ENCODE measurements at places on chromosomes 3 and 15.

- no peak for DNase-seq
Measured at GRCh38 chr3:186417791-186418190, 55.8 kb upstream of the DGKG start.

- DNase-seq: no peak
Measured at GRCh38 chr3:58119186-58119585, 91.6 kb downstream of the DNASE1L3 start.

DNA sequence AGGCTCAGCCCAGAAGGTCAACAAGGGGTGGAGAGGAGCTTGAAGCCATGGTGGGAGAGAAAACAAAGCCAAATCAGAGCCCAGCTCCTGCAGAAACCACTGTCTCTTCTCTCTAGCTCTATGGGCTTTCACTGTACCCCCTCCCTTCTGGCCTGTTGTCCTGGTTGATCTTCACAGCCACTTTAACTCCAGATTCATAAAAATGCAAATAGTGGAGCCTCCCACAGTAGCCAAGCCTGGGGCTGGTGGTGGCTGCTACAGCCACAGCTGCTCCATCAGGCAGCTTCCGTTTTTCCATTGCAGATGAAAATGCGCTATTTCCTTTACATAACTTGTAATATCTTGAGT, 20.7 kb upstream of the CAV3 start:
- no peak for DNase-seq

DNA sequence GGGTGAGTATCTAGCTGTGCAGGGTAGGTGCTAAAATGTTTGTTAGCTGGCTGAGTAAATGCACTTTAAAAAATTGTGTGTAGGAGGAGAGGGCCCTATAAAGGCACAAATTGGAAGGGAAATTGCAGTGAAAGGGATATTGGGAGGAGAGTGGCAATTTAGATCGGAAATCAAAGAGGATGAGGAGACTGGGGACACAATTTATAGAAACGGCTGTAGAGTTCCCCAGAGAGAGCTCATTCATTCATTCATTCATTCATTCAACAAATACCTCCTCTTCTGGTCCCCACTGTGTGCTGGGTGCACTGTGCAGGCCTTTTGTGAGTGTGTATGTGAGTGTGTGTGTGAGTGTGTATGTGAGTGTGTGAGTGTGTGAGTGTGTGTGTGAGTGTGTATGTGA, 2.4 kb downstream of the DNAJA4 start:
- DNase-seq: no peak

GRCh38 chr15:73074241-73074640, 22.0 kb downstream of the NEO1 start:
- no peak for DNase-seq

- no peak for DNase-seq
Measured at GRCh38 chr15:27545494-27546255, 553.4 kb downstream of the OCA2 start.

GRCh38 chr3:21356402-21356801, 394.6 kb downstream of the ZNF385D start:
- no peak for DNase-seq

GRCh38 chr3:138670407-138670806, 61.8 kb downstream of the FAIM start:
- DNase-seq: no peak

DNA sequence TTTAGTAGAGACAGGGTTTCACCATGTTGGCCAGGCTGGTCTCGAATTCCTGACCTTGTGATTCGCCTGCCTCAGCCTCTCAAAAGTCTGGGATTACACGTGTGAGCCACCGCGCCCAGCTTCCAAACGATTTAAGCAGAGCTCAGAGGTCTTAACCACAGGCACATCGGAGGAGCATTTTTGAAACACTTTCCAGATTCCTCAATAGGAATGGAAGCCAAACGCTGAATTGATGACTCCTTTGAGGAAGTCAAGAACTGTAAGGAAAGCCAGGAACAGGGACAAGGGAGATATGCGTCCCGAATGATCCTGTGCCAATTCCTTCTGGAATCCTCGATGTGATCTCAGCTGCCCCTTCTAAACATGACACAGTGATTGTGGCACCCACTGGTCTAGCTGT, 40.0 kb downstream of the TRH start:
- no peak for DNase-seq

DNA sequence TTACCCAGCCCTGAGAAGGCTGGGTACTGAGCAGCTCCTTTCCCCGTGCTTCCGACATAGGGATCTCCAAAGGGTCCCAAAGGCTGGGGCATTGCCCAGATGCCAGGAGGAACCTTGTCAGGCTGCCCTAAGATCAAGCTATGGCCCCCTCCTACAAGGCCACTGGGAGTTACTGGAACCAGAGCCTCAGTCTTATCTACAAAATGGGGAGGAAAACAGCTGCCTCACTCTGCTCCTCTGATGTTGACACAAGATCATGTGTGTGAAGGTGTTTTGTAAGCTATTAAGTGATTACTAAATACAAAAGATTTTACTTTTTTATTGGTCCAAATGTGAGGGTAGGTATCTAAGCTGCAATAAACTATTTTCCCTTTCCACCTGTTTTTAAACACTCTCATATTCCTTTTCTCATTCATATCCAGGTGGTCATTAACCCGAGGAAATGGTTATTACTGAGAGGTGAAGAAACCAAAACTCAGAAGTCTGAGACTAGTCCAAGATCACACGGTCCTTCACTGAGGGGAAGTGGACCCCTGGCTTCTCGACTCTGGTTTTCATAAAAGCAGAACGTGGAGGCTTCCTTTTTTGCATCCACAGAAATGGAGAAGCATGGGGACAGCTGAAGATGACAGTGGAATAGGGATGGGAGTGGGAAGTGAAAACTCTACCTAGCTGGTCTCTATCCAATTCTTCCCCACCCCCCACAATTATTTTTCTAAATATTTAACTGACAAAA, 1.7 kb downstream of the ARPIN start:
- DNase-seq: no peak

- no peak for DNase-seq
Measured at GRCh38 chr15:48965972-48966371, 2.3 kb upstream of the SHC4 start.

DNA sequence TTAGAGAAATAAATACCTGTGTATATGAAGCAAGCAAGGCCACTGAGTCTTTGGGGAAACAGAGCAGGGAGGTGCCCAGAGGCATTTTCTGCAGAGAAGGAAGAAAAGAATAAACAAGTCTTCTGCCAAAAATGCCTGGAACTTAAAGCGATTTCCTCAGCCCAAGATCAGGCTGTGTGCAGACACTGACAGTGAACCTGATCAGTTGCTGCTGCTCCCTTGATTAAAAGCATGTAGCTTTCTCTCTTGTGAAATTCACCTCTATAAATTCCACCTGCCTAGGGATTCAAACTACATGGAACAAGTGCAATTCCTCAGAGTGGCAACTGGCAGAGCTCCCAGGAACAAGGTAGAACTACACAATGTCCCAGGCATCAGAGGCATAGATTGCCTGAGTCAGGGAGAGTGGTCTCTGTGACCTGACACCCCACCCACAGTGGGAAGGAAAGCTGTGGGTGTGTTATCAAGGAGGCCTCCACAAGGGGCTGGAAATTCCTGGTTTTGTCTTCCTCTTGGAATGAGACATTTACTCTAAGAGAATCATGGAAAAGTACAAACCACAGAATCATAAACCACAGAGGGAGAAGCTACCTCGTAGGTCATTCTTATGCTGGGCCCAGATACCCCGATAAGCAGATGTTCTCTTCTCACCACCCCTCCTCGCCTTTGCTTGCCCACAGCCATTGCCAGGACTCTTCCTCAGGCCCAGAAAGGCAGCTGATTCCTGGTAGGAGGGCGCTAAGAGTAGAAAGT, 1.8 kb upstream of the ZBTB38 start:
- no peak for DNase-seq

GRCh38 chr3:127304121-127304744, 16.4 kb upstream of the PRR20G start:
- no peak for DNase-seq

DNA sequence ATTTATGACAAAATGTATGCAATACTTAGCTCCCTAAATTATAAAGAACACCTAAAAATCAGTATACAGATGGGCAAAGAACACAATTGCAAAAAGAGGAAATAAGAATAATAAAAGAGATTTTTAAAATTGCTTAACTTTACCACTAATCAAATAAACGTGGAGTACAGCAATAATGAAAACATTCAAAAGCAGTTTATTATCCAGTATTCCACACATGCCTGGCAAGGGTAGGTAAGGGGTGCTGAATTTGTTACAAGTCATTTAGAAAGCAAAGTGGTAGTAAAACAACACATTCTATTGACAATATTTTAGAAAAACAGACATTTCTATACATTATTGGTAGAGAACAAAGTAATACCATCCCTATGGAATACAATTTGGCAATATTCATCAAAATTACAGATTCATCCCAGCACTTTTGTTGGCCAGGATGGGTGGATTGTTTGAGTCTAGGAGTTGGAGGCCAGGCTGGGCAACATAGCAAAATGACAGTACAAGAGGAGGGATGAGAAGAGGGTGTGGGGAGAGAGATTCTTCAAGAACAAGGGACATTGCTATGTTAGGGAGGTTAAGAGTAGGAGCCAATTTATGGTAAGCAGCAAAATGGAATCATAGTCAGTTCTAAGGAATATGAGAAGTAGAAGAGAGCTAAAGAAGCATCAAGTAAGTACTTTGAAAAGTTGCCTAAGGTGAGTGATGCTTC, 3.7 kb upstream of the ACKR4 start:
- no peak for DNase-seq

DNA sequence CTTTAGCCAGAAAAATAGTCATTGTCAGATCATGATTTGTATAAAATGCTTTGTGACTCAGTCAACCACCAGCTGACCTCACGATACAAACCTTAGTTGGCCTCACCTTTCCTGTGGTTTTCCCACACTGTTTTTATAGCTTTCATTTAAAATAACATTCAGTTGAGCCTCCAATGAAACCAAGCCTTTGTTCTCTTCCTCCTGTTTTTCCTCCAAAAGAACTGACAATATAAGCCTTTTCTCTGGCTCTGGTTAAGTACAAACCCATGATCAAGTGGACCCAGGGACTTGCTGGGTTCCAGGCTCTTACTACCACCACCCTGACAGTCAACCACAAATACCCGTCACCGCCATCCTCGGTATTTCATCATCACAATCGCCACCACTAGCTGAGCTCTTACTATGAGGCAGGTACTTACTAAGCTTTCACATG, 81.7 kb downstream of the TAMM41 start:
- no peak for DNase-seq

DNA sequence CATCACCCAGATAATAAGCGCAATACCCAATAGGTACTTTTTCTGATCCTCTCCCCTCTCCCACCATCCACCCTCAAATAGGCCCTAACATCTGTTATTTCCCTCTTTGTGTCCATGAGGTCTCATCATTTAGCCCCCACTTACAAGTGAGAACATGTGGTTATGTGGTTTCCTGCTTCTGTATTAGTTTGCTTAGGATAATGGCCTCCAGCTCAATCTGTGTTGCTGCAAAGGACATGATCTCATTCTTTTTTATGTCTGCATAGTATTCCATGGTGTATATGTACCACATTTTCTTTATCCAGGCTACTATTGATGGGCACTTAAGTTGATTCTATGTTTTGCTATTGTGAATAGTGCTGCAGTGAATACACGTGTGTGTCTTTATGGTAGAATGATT, 165.4 kb downstream of the MBNL1 start:
- no peak for DNase-seq

- no peak for DNase-seq
Measured at GRCh38 chr3:150247441-150247840, 160.7 kb upstream of the TSC22D2 start.

DNA sequence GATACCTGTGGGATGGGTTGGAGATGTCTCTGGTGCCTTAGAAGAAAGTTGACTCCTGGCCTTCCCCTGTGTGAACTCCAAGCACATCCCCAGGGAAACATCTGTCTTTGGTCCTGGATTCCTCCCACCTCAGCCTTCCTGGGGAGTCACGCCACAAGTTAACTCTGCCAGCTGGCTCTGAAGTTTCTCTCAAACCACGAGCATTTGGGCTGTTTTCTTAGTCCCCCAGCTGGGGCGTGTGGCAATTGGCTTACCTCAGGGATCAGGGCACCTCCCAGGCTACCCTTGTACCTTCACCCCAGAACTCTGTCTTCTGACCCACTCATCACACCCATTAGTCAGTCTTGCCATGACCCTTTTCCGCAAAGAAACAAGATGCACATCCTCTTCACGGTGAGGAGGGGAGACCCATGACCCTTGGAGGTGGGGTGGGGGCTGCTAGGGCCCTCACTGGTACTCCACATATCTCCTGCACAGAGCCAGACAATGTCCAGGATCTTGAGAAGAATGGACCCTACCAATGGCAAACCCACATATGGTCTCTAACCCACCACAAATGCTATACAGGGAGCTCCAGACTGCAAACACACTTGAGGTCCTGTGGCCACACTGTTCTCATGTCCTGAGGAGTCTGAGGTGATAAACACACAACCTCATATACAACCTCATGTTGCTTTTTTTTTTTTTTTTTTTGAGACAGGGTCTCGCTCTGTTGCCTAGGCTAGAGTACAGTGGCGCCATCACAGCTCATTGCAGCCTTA, 3.9 kb downstream of the NEIL1 start:
- DNase-seq: no peak

- no peak for DNase-seq
Measured at GRCh38 chr3:114133947-114134346, 44.9 kb downstream of the DRD3 start.

DNA sequence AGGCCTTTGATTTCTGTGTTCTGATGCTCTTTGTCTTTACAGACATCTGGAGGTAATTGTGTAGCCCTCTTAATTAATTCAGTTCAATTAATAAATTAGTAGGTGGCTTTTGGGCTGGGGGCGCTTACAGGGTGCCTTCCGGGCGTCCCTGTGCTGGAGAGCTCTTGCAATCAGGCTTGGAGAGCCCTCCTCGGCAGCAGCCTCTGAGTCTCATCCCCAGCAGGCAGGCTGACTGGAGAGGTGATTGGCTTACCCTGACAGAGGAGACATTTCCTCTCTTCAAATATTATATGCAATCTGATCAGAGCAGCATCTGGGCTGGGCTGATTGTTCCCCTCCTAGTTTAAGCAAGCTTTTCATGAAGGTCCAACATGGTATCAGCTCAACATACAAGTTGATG, 250.7 kb downstream of the LPP start:
- DNase-seq: no peak

GRCh38 chr3:13621381-13622221, 72.7 kb downstream of the FBLN2 start:
- DNase-seq: no peak

DNA sequence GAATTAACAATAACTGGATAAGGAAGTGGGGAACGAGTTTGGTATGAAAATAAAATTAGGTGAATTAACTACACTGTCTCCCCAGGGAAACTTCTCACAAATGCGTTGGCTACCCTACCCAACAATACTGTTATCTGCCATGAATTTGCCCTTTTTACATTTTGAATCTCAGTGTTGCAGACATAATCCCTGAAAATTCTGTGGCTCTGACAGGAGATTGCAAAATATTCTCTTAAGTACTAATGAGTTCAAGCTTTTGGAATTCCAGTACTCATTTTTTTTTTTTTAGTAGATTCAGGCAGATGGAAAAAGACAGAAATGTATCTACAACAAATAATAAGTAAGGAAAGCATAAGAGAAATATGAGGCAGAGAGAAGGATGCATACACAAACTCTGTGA, 332.6 kb downstream of the LSAMP start:
- DNase-seq: no peak

All from germinal center (tissue), 1 donor.